ENCODE measurements at places on chromosomes 1 and 21.

GRCh38 chr1:8858888-8859706 is 19.4 kb downstream of the ENO1 start:
- DNase-seq: peak; percentile 29

- no peak for DNase-seq
Measured at GRCh38 chr1:162366149-162366548, 10.5 kb downstream of the SPATA46 start.

- no peak for DNase-seq
Measured at GRCh38 chr1:21924503-21925005, 12.6 kb downstream of the HSPG2 start.

- DNase-seq: no peak
Measured at GRCh38 chr21:14382486-14382834, 486 bp downstream of the HSPA13 start.

- no peak for DNase-seq
Measured at GRCh38 chr1:52653207-52653849, 20.4 kb downstream of the SHISAL2A start.

GRCh38 chr1:56496821-56497772 is 82.3 kb downstream of the PLPP3 start:
- no peak for DNase-seq

- DNase-seq: no peak
Measured at GRCh38 chr1:68268896-68269483, 36.7 kb upstream of the WLS start.
